LHCN-M2 (cell line): ENCODE measurements at places on chromosomes 7 and 10. TPM values are rescaled to one million over a fixed set of nuclear protein-coding genes. Genes with fewer than 3 reads are reported as not detected.

Gene PON1
- total RNA-seq = 0.75 TPM in 1 of 2 replicates, not detected in the other

Gene ARHGEF35
- 0.13 and 0.46 TPM in 2 replicates for total RNA-seq

GRCh38 chr10:3906511-3907111, 121.6 kb upstream of the KLF6 start:
- DNase-seq = no peak

Gene RFC2
- 85.3 and 99.9 TPM in 2 replicates for total RNA-seq

Gene NRF1
- total RNA-seq = 9.2 and 12.7 TPM in 2 replicates

- DNase-seq = no peak
These were observed 31.5 kb downstream of the UNC5B start for GRCh38 chr10:71243756-71244395.

GRCh38 chr10:96863922-96864543, 31.9 kb downstream of the LCOR start:
- peak; percentile 37 for DNase-seq

GRCh38 chr10:121680879-121681655, 82.8 kb upstream of the FGFR2 start:
- DNase-seq = no peak

- DNase-seq = no peak
These were observed 220.2 kb downstream of the PHF14 start for GRCh38 chr7:11193888-11194287.

DNA sequence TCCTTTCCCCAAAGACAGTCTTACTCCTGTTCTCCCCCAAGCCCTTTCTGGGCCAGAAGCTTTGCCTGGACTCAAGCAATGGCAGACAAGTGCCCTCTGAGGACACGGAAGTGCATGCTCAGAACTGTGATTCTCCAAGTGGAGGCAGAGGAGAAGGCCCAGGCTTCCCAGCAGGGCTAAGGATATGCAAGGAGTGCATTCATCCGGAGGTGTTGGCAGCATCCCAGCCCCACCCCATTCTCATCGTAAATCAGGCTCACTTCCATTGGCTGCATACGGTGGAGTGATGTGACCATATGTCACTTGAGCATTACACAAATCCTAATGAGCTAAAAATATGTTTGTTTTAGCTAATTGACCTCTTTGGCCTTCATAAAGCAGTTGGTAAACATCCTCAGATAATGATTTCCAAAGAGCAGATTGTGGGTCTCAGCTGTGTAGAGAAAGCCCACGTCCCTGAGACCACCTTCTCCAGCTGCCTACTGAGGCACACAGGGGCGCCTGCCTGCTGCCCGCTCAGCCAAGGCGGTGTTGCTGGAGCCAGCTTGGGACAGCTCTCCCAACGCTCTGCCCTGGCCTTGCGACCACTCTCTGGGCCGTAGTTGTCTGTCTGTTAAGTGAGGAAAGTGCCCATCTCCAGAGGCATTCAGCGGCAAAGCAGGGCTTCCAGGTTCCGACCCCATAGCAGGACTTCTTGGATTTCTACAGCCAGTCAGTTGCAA, 1.4 kb upstream of the RBP3 start:
- DNase-seq = no peak

Gene NPSR1
- not detected in 2 replicates for total RNA-seq

GRCh38 chr7:103990991-103991390, 1.5 kb upstream of the RELN start:
- DNase-seq = no peak

Gene ANKRD61
- total RNA-seq = 0.23 and 0.38 TPM in 2 replicates

- DNase-seq = no peak
These were observed 111.3 kb upstream of the DNAJB12 start for GRCh38 chr10:72466018-72466417.

Gene TBC1D12
- 10.0 and 18.0 TPM in 2 replicates for total RNA-seq

GRCh38 chr10:89468191-89468965, 54.0 kb downstream of the IFIT5 start:
- DNase-seq = no peak

GRCh38 chr10:58464956-58465355, 47.7 kb upstream of the BICC1 start:
- no peak for DNase-seq

Gene CTBP2
- total RNA-seq = 51.1 and 51.9 TPM in 2 replicates

Gene CDHR1
- total RNA-seq = not detected in 2 replicates

DNA sequence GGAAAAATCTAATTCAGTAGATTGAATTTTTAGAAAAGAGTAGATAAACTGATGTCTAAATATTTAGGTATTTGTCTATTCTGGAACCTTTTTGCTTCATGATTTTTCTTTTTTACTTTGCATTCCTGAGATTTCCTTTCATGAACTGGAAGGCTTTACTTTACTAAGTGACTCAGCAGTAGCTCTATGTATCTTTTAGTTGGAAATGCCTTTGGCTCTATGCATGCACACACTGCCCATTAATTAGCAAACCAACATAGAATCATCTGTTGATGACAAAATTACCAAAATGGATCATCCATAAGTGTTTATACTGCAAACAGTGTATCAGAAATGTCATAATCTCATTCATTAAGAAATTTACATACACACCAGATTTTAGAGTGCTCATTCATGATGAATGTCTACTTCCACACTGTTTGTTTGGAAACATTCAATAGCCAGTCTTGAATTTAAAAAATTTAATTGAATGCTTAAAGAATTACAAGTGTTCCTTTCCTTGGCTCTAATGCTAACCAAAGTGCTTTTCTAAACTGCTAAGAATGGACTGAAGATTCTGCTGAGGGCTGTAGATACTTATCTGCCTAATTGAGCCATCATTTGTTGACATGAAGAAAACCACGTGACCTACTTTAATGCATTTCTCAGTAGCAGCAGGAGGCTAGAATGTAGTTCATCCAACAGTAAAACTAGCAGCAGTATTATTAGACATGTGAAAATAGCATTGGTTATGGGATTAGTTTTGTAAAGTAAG, 282.0 kb downstream of the ADK start:
- DNase-seq = peak; percentile 14

GRCh38 chr7:69192134-69192533, 406.1 kb upstream of the AUTS2 start:
- no peak for DNase-seq

GRCh38 chr10:102468683-102469082, 17.3 kb upstream of the C10orf95 start:
- peak; percentile 71 for DNase-seq
